ENCODE measurements at places on chromosomes 13 and 19. TPM values are rescaled to one million over a fixed set of nuclear protein-coding genes. Genes with fewer than 3 reads are reported as not detected.

Gene CLDND2
- 26.4 TPM for total RNA-seq

Gene ZNF43
- total RNA-seq, result 30.4 TPM

Gene PTPRH
- total RNA-seq, result 11.3 TPM

Gene SIX5
- 19.4 TPM for total RNA-seq

Gene HSPH1
- 103 TPM for total RNA-seq

Gene ZNF284
- total RNA-seq, result 1.5 TPM

Gene ONECUT3
- total RNA-seq, result 0.25 TPM

Gene ZNF567
- 9.8 TPM for total RNA-seq

Gene GPR18
- 16.6 TPM for total RNA-seq

Gene C19orf81
- total RNA-seq, result 5.4 TPM
